ENCODE measurements at places on chromosomes 6 and 20. TPM values are rescaled to one million over a fixed set of nuclear protein-coding genes. Genes with fewer than 3 reads are reported as not detected.

DNA sequence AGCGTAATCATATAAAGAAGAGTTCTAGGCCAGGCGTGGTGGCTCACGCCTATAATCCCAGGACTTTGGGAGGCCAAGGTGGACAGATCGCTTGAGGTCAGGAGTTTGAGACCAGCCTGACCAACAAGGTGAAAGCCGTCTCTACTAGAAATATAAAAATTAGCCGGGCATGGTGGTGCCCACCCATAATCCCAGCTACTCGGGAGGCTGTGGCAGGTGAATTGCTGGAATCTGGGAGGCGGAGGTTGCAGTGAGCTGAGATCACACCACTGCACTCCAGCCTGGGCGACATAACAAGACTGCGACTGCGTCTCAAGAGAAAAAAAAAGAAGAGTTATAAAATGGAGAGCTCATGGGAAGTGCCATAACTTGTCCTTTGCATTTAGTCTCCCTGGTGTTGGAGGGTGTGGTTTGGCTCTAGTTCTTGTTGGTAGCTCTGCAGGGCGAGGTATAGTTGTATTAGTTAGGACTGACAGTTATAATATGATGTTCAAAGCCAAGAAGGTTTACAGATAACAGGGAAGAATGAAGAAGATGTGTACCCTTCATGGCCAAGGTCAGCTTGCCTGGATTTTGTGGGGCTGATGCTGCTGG lies 54.8 kb downstream of the UTRN start:
- DNase-seq = no peak
- no peak overlapping the region for H3K27ac ChIP-seq
- H3K36me3 ChIP-seq = no peaks in the 10 kb centered on the region
- no peaks in the 10 kb centered on the region for H3K27me3 ChIP-seq

POM121L2 gene
- total RNA-seq = not detected

DNA sequence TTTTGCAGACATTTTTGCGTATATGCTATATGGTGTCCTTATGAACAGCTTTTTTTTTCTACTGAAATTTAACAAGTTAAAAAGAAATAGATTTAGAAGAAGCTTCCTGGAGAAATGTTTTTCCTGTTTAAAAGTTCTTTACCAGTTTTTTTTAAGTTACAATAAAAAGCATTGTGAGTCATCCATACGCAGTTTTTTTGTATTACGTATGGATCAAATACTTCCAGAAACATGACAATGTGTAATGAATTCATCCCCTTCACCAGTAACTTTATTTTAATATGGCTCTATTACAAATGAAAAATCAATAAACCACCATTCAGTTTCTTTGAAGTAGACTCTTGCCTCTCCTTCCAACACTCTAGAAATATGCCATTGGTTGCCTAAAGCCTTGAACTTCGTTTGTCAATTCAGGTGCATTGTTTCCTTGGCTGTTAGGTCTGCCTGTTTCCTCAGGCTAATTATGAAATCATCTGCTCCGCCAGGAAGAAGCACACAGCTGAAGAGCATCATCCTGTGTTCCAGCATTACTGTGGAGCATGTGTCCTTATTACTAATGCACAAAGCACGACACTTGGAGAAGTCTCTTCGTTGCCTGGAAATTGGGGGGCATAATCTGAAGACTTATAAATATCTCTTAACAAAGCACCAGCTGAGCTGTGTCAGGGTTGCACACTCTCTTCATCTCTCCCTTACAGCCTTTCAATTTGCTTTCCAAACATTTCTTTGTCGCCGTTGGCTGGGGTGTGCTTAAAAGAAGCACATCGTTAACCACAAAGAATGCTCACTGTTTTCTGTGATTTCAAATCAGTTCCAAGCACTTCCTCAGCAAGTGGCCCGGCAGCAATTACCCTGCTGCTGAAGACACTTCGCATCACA lies 9.6 kb downstream of the MOXD1 start:
- no peaks in the 10 kb centered on the region for H3K36me3 ChIP-seq
- no peaks in the 10 kb centered on the region for H3K4me1 ChIP-seq
- no peak overlapping the region for H3K4me3 ChIP-seq
- H3K27me3 ChIP-seq = no peaks in the 10 kb centered on the region
- no peak for DNase-seq

- no peak for DNase-seq
- H3K27me3 ChIP-seq = no peaks in the 10 kb centered on the region
- H3K27ac ChIP-seq = no peak overlapping the region
- no peaks in the 10 kb centered on the region for H3K36me3 ChIP-seq
- no peaks in the 10 kb centered on the region for H3K4me1 ChIP-seq
- no peak overlapping the region for H3K4me3 ChIP-seq
Measured at GRCh38 chr6:167401525-167402194, 76.8 kb downstream of the TTLL2 start.

- H3K4me3 ChIP-seq = no peak within 1 kb of the TSS
- no peak within 1 kb of the TSS for H3K27ac ChIP-seq
- DNase-seq = peak; percentile 68
- no peaks in the 10 kb centered on the region for H3K36me3 ChIP-seq
- H3K27me3 ChIP-seq = no peaks in the 10 kb centered on the region
- H3K4me1 ChIP-seq = no peaks in the 10 kb centered on the region
Measured at GRCh38 chr6:41039060-41039998, at the start of gene UNC5CL. UNC5CL (minus strand) TSS chr6:41039221; CDS start chr6:41035074, 4,147 bp downstream.

GRCh38 chr6:29451471-29452193 lies 5.2 kb downstream of the OR11A1 start:
- no peaks in the 10 kb centered on the region for H3K36me3 ChIP-seq
- H3K4me1 ChIP-seq = no peaks in the 10 kb centered on the region
- no peak overlapping the region for H3K4me3 ChIP-seq
- no peak for DNase-seq
- H3K27me3 ChIP-seq = no peaks in the 10 kb centered on the region

DNA sequence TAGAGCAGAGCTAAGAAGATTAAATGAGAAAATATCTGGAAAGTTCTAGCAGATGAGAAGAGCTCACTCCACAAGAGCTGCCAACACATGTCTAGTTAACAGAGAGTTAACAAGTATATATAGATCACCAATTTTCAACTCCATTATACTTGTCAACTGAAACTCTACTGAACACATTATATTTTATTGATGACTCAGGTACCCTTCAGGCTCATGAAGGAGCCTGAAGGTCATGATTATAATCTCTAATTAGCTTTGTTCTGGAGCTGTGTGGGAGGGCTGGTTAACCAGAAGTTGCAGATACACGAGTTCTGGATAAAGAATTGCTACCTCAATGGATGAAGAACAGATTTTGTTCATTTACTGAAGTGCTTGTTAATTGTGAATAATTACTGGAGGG lies 42.1 kb upstream of the PTPRT start:
- no peak overlapping the region for H3K27ac ChIP-seq
- H3K4me1 ChIP-seq = no peaks in the 10 kb centered on the region
- no peak for DNase-seq
- no peak overlapping the region for H3K4me3 ChIP-seq
- no peaks in the 10 kb centered on the region for H3K36me3 ChIP-seq

DNA sequence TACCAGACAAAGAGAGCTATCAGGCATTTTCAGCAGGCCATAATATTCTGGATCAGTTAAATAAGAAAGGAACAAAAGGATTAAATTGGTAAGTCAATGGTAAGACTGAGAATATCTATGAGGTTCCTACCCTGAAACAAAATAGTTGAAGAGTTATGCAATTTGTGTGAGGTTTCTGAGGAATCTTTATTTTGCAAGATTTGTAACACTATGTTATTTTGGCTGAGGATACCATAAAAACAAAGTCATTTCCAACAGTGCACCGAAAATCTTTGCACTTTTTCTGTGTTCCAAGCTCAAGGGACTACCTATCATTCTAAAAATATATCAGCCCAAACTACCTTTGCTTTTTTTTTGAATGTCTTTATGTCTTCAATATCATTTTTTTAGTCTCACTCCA lies 383.3 kb upstream of the CITED2 start:
- H3K4me3 ChIP-seq = no peak overlapping the region
- no peaks in the 10 kb centered on the region for H3K36me3 ChIP-seq
- no peaks in the 10 kb centered on the region for H3K4me1 ChIP-seq
- no peak for DNase-seq
- H3K27ac ChIP-seq = no peak overlapping the region

DNA sequence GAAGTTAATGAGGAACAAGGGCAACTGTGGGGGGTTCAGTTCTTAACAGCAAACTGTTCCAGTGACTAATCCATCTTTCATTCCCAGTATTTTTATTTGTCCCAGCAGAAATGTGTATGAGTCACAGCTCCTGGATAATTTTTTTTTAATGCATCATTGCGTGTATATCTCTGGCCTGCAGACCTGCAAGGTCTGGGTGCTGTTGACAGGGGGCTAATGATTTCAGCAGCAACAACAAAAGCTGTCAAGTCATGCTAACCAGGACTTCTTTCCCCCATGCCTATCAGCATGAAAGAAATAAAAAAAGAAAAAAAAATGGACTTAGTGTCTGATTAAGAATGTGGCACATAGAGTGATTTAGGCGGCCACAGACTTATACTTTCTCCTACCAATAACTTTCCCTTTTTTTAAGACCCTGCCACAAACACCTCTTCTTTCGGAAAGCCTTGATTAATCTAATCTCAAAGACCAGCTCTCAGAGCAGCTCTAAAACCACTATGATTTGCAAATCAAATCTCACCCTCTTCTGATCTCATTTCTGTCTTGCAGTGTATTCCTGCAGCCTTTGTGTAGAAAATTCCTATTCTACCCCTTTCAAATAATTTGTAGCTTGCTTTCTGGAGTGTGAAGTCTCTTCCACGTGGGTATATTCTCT lies 14.2 kb upstream of the PREX1 start:
- no peak for DNase-seq
- no peaks in the 10 kb centered on the region for H3K27me3 ChIP-seq
- H3K36me3 ChIP-seq = no peaks in the 10 kb centered on the region
- no peak overlapping the region for H3K4me3 ChIP-seq
- H3K27ac ChIP-seq = no peak overlapping the region

- H3K4me3 ChIP-seq = no peak overlapping the region
- DNase-seq = no peak
- H3K4me1 ChIP-seq = no peaks in the 10 kb centered on the region
- H3K27me3 ChIP-seq = no peaks in the 10 kb centered on the region
- no peak overlapping the region for H3K27ac ChIP-seq
- H3K36me3 ChIP-seq = peaks cover 24% of the 10 kb centered on the region
Measured at GRCh38 chr20:13736436-13737191, 48.1 kb downstream of the ESF1 start.

DNA sequence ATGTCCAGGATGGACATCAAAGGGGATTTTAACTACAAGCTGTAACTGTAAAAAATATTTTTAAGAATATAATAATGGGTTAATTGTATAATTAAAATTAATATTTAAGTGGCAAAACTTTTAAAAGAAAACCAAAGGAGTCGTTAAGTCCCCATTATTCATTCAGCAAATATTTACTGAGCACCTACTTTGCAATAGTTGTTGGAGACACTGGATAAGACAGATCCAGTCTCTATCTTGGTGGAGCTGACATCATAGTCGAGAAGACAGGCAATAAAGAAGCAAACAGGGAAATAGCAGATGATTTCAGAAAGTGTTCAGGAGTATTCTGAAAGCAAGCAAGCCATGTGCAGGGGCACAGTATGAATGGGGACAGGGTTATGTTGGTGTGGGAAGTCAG lies 137.0 kb downstream of the CEBPB start:
- H3K27ac ChIP-seq = no peak overlapping the region
- no peaks in the 10 kb centered on the region for H3K4me1 ChIP-seq
- H3K4me3 ChIP-seq = no peak overlapping the region

DNA sequence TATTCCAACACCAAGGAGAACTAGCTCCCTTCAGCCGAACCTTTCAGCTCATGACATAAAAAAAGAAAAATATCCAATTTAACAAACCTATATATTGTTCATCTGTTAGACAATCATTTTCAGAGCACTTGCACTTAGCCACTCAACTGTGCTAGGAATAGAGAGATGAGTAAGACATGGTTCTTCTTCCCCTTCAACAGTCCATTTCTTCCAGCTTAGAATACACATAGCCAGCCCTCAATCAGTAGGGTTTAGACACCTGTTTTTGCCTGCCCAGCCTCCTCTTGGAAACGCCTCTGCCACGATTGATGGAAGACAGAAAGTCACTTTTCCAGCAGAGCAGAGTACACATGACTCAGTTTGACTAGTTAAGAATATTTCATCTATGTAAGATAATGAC lies 21.8 kb downstream of the ADNP start:
- peaks cover 26% of the 10 kb centered on the region for H3K4me1 ChIP-seq
- H3K27me3 ChIP-seq = no peaks in the 10 kb centered on the region
- H3K27ac ChIP-seq = no peak overlapping the region
- H3K36me3 ChIP-seq = peaks cover 5% of the 10 kb centered on the region

- peaks cover 46% of the 10 kb centered on the region for H3K36me3 ChIP-seq
- H3K27me3 ChIP-seq = no peaks in the 10 kb centered on the region
- no peaks in the 10 kb centered on the region for H3K4me1 ChIP-seq
- DNase-seq = no peak
- no peak overlapping the region for H3K4me3 ChIP-seq
Measured at GRCh38 chr20:34632870-34633452, 43.9 kb downstream of the PIGU start.

DNA sequence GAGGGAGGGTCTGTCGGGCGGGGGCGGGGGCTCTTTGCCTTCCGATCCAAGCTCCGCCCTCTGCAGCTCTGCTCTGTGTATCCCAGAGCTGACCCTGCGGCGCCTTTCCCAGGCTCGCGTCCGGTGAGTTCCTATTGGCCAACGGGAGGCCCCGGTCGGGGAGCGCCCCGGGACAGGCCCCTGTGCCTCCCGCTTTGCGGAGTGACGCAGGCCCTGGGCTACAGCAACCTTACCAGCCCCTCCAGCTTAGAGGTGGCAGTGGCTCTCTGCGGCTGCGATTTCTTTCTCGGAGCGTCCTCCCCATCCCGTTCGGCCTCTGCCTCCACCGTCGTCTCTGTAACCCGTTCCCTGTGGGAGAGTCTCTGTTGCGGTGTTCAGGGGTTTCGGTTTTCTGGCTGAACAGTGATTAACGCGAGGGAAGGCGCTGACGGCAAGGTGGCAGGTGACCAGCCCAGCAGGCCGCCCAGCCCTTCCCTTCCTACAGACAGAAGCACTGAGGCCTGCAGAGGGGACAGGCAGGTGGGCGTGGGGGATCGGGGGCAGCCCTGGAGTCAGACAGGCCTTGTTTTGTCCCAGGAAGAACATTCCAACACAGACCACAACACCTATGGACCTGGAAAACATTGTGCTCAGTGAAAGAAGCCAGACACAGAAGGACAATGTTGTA lies 18.1 kb upstream of the CEBPB start:
- DNase-seq = no peak
- no peak overlapping the region for H3K27ac ChIP-seq
- peaks cover 4% of the 10 kb centered on the region for H3K4me1 ChIP-seq
- H3K36me3 ChIP-seq = no peaks in the 10 kb centered on the region
- H3K4me3 ChIP-seq = peak overlapping the region; percentile 5

- H3K4me1 ChIP-seq = peaks cover 3% of the 10 kb centered on the region
- no peak overlapping the region for H3K4me3 ChIP-seq
- peak; percentile 73 for DNase-seq
- no peak overlapping the region for H3K27ac ChIP-seq
Measured at GRCh38 chr6:11975353-11975977, 36.6 kb upstream of the HIVEP1 start.

CYP24A1 gene
- total RNA-seq = 0.56 TPM
